ENCODE measurements at places on chromosomes 7 and 10.

- no peak for DNase-seq
Measured at GRCh38 chr7:90994121-90994520, 270.1 kb upstream of the FZD1 start.

DNA sequence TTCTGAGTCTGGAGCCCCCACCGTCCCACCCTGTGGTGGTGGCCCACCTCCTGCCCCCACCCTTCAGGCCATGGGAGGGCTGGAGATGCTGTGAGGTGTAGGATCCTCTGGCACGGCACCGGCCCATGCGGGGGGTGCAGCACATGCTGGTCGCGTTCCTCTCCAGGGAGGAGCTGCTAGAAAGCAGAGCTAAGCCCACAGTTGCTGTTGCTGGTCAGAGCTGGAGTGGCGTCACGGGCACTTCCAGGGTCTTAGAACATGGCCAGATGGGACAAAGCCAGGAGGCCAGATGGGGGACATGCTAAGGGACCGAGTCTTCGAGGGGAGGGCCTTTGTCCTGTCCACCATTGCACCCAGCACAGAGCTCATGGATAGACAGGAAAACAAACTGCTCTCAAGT is 21.6 kb downstream of the AGAP3 start:
- DNase-seq: no peak

DNA sequence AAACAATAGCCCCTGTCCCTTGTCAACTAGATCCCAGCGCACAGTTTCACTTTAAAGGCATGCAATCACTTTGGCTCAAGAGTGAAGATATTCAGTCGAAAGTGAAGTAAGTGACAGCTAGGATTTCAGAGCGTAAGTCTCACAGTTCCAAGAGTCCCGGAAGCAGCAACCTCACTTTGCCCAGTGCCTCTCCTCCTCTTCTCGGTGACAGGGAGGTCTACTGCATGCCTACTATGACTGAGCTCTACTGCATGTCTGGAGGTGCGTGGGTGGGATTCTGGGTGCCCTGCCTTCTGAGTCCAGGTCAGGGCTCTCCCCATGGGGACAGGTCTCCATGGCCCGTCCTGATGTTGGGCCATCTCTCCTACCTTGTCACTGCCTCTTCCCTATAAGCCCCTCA is 17.0 kb downstream of the PRKCQ start:
- DNase-seq: no peak

GRCh38 chr10:75015442-75015841 is 96.0 kb upstream of the SAMD8 start:
- DNase-seq: no peak

- DNase-seq: no peak
Measured at GRCh38 chr10:64430690-64431323, 909.6 kb downstream of the REEP3 start.

- no peak for DNase-seq
Measured at GRCh38 chr7:28750981-28751380, 207.1 kb downstream of the TRIL start.

DNA sequence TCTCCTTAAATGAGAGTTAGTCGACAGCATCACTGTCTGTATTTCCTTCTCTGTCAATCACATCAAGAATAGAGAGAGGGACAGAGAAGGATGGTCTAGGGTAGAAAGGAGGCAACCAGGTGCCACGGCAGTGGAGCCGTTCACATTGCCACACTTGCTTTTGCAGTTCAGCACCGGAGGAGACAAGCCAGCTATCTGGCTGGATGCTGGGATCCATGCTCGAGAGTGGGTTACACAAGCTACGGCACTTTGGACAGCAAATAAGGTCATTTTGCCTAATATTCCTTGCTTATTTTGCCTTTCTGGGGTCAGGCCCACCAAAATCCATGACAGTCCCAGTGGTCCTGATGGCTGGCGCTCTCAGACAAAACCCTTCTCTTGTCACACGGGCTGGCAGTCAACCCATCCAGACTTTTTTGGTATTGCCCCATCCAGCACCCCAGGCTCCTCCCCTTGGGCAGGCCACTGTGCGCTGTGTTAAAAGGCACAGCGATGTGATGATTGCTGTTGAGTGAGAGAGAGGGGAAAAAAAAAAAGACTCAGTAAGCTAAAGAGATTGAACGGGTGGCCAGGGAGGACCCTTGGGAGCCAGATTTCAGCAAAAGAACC is 8.4 kb downstream of the CPA2 start:
- DNase-seq: no peak

- DNase-seq: no peak
Measured at GRCh38 chr7:42549866-42550485, 313.0 kb upstream of the GLI3 start.

- DNase-seq: no peak
Measured at GRCh38 chr10:98916526-98917125, 319.0 kb downstream of the HPSE2 start.

- no peak for DNase-seq
Measured at GRCh38 chr7:96045919-96046318, 273.6 kb downstream of the DYNC1I1 start.

GRCh38 chr7:34165927-34166550 is 260.7 kb downstream of the BMPER start:
- DNase-seq: no peak

DNA sequence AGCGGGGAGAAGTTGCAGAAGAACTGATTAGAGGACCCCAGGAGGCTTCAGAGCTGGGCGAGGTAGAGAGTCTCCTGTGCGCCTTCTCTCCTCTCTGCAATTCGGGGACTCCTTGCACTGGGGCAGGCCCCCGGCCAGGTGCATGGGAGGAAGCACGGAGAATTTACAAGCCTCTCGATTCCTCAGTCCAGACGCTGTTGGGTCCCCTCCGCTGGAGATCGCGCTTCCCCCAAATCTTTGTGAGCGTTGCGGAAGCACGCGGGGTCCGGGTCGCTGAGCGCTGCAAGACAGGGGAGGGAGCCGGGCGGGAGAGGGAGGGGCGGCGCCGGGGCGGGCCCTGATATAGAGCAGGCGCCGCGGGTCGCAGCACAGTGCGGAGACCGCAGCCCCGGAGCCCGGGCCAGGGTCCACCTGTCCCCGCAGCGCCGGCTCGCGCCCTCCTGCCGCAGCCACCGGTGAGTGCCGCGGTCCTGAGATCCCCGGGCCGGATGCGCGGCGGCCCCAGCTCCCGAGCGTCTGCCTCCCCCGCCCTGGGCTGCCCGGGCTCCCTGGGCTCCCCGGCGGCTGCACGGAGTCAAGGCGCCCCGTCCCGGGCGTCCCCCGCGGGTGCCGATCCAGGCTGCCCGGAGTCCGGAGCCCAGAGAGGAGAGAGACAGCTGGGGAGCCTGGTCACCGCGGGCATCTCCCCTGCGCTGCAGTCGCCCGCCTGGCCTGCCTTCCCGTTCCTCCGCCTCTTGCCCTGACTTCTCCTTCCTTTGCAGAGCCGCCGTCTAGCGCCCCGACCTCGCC is at the start of gene PLAU:
Gene PLAU, plus strand, starts transcription at position 369 of the 789 bp plus-strand sequence. CDS start 424 bp downstream, outside the sequence.
- peak; percentile 39 for DNase-seq

GRCh38 chr7:36710186-36710791 is 14.0 kb downstream of the AOAH start:
- DNase-seq: no peak

GRCh38 chr10:5692461-5693358 is 8.1 kb downstream of the TASOR2 start:
- peak; percentile 64 for DNase-seq

DNA sequence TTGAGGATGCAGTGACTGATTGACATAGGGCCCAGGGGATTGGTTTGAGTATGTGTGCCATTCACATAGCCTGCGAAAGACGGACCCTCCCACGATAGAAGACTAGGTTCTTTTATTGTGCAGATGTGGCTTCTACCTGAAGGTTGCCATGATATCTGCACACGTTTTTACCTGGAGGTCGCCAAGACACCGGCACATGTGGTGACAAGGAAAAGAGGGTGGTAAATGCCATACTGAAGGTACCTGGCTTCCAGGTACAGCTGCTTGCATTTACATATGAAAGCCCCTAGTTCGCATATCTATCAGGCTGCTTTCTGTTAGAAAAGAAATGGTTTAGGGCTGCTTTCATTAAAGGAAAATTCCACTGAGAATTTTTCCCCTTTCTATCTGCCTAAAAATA is 43.6 kb downstream of the ZNF22 start:
- no peak for DNase-seq

GRCh38 chr7:36961097-36961496 is 236.8 kb upstream of the AOAH start:
- no peak for DNase-seq
